ENCODE measurements at places on chromosomes 4 and X.

- DNase-seq, result no peak
These were observed 28.7 kb downstream of the STIM2 start for GRCh38 chr4:26889356-26889755.

- peak; percentile 53 for DNase-seq
These were observed 686.0 kb downstream of the PDHA2 start for GRCh38 chr4:96525898-96526297.

DNA sequence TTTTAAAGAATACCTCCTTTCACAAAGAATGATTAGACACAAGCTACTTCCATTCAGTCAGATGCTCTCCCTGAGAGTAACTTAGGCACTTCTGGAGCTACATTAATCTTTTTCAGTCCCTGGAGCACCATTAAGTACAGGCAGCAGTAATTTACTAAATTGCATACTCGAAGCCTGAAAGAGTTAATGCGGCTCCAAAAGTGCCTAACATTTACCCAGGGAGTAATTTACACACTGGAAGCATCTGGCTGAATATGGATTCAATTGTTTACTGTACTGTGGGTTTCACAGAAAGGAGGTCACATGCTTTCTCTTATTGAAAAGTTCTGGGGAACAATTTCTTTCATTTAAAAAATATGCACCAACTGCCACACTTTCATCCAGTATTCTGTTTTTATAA is 260.8 kb upstream of the TENM3 start:
- no peak for DNase-seq

DNA sequence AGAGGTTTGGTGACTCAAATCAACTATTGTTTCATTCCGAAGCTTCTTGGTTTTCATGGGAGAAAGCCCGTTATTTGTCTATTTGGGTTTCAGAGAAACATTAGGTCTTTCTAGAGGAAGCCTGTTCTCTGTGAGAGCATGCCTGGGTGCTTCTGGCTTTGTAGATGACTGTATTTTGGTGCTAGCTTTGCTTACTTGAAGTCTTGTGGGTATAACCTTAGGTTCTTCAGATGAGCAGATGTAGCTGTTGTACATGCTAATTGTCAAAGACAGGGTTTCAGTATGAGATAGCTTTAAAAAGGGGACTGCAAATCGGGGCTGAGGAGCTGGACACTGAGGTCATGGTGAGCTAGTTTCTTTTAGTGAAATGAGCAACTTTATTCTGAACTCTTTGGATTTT is 7.9 kb upstream of the STOX2 start:
- no peak for DNase-seq

DNA sequence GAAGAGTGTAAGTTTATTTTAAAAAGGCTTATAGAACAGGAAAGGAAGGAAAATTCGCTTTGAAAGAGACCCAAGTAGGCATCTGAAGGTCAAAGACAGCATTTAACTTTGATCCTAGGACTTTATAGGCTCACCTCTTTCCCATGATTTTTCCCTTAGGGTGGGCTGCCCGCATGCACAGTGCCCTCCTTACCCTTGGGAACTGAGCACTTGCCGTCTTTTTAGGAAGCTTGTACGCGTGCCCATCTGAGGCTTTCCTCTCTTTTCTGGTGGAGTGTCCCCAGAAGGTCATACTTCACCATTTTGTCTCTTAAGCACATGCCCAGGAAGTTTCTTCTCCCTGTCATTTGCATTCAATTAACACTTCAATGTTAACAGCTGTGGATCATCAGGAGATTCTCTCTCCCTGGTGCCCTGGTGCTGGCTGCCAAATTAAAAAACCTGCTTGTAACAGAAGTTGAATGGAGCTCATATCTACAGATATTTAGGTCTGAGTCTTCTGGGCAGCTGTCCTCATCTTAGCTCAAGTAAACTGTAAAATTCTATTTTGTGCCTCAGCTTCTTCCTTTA is 38.4 kb upstream of the IL9R start:
- DNase-seq, result no peak

DNA sequence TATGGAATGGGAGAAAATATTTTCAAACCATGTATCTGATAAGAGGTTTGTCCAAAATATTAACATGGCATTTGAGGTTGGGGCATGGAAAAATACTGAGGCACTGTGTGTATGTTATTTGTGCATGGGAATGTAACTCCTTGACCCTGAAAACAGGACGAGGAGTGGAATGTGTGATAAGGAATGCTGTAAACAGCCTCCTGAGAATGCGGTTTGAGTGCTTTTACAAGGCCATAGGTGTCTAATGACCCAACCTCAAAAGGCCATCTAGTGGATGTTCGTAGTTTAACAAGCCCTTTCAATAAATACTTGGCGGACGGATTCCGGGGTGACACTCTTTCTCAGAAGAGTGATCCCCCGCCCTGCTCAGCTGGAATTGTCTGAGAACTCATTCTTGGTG is 162.9 kb upstream of the USP9X start:
- DNase-seq, result peak; percentile 60

GRCh38 chr4:38509551-38509950 is 154.4 kb upstream of the KLF3 start:
- no peak for DNase-seq

DNA sequence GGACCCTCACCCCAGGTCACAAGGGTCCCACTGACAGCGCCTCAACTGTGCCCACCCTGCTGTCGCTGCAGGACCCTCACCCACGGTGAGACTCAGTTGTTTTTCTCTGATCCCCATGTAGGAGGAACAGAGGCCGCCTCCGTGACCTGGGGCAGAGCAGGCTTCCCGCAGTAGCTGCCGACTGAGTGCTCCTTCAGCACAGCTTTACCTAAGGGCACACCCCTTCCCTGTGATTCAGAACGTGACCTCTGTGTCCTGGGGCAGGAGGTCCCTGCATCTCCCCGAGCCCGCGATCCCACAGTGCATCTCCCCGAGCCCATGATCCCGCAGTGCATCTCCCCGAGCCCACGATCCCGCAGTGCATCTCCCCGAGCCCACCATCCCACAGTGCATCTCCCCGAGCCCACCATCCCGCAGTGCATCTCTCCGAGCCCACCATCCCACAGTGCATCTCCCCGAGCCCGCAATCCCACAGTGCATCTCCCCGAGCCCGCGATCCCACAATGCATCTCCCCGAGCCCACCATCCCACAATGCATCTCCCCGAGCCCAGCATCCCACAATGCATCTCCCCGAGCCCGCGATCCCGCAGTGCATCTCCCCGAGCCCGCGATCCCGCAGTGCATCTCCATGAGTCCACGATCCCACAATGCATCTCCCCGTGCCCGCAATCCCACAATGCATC is 23.6 kb downstream of the PPP2R3B start:
- DNase-seq, result no peak

DNA sequence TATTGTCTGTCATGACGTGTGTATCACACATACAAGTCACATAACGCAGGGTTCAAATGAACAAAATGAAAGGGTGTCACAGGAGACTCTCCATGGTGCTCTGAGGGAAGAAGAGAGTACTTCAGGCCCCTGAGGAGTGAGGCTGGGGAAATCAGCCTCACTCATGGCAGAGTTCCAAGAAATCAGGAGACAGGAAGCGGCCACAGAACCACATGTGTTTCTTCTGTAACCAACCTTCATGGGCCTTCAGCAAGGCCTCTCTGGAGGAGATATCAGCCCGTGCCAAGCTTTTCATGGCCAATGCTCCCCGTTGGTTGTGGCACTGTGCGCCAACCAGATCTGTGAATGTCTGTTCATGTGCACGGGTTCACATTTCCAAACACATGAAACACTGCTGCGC is 76.0 kb downstream of the NAT8L start:
- DNase-seq, result peak; percentile 61

GRCh38 chrX:3717742-3718420 is 4.4 kb upstream of the PRKX start:
- no peak for DNase-seq

GRCh38 chr4:7647600-7648543 is 213.1 kb upstream of the PSAPL1 start:
- peak; percentile 43 for DNase-seq

GRCh38 chr4:165016971-165017370 is 14.8 kb upstream of the TRIM60 start:
- no peak for DNase-seq

DNA sequence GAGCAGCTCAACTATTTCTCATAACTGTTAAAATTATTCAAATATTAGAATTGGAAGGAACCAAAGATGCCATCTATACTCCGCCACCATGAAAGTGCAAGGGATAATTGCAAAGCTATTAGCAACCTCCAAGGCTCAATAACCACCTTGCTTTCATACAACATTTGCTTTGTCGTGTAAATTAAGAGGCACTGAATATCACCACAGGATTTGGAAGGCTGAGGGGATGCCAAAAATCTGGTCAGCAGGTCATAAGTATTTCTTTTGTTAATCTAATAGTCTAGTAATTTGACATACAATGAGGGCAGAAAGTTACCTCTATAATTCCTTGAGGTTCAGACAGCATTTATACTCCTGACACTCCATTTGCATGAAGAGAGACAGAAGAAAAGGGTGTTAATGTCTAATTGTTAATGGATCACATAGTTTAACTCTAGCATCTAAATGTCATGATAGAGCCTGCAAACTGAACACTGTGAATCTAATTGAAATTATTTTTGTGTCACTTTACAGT is 200.9 kb upstream of the DIAPH2 start:
- no peak for DNase-seq

DNA sequence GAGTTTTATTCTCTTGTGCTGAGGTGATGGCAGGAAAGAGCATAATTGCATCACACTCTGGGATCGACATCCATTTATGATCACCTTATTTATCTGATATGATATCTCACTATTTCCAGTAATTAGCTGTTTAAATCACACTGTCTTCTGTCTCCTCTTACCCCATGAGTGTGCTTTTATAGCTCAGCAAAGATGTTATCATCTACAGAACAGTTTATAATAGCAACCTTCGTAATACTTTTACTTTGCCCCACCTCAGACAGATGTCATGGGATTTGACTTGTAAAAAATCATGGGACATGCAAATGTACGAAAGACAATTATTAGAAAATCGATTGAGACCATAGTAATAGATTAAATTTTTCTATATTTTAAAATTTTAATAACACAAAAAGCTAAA is 1122.3 kb upstream of the PCDH10 start:
- DNase-seq, result no peak

DNA sequence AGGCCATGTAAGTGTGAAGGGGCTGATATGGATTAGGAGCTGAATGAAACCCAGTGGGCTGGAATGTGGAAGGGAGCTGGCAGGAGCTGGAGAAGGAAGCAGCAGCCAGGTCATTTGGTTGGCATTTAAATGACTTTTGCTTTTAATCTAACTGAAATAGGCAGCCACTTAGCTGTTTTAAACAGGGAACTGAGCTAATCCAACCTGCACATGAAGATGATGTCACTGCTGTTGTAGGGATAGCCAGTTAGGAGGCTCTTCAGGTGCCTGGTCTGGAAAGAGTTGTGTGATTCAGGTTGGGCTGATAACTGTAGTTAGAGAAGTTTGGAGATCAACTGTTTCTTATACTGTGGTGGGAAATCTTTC is 122.4 kb downstream of the PALLD start:
- no peak for DNase-seq

GRCh38 chr4:1082215-1083182 is 30.9 kb downstream of the RNF212 start:
- DNase-seq, result peak; percentile 70
